Cortex of kidney (tissue), 1 donor: ENCODE measurements at places on chromosomes 11 and 22.

- no peak for DNase-seq
Measured at GRCh38 chr11:3058753-3059664, 1.8 kb upstream of the CARS1 start.

DNA sequence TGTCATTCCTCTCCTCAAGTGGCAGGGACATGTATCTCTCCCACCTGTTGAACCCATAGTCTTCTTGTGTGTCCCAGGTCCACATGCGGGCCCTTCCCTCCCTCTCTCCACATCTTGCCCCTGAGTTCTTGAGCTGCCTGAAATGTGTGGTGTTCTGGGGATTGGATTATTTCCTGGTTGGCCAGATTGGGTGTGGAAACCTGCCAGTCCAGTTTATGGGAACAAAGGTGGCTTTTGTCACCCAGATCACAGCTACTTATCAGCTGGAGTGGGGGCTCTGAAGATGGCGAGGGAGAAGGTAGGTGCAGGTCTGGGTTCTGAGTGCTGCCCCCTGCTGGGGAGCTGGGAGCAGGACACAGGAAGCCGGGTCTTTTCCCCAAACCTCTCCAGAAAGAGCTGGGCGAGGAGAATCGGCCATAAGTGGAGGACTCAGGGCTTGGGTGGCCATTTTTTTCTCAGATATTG is 14.2 kb downstream of the DTX4 start:
- DNase-seq, result no peak

DNA sequence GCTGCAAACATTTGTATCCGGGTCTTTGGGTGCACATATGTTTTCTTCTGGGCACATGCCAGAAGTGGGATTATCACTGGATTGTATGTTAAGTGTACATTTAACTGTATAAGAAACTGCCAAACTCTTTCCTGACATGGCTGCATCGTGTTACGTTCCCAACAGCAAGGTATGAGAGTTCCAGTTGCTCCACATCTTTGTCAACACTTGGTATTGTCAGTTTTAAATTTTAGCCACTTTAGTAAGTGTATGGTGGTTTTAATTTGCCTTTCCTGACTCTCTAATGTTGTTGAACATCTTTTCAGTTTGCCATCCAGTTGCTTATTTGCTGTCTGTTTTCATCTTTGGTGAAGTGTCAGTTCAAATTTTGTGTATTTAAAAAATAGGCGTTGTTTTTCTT is 22.5 kb upstream of the SMIM38 start:
- no peak for DNase-seq

- DNase-seq, result no peak
Measured at GRCh38 chr11:10628508-10629236, 60.2 kb upstream of the LYVE1 start.

DNA sequence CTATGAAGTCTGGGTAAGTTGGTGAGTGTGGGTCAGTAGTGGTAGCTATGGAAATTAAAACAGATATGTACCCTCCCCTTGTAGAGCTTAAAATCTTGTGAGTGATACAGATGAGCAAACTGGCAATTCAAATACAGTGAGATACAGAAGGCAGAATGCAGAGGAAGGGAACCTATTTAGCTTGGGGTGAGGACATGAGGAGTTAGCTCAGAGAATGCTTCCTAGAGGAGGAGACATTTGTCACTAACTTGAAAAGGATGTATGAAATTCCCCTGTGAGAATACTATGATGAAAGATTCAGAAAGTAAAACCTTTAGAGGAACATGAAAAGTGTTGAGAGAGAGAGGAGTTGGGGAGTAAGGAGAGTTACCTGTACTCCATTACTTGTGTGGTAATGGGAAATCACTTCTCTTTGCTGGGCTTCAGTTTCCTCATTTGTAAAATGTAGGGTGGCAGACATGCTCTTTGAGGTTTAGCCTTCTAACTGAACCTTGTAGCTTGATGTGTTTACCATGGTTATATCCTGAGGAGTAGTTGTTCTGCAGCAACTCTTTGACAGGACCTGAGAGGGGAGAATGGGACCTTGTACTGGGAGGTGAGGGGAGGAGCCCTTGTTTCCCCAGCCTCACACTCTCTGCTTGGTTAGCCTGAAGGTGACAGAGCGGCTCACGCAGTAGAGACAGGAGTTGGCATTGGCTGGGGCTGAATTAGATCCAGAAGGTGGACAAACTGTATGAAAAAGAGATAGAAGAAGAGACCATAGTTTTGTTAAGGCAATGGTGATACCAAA is 17.9 kb downstream of the SWAP70 start:
- DNase-seq, result no peak

- DNase-seq, result no peak
Measured at GRCh38 chr22:40721266-40721665, 42.0 kb downstream of the MCHR1 start.

- no peak for DNase-seq
Measured at GRCh38 chr11:118625976-118626375, 18.6 kb downstream of the PHLDB1 start.

DNA sequence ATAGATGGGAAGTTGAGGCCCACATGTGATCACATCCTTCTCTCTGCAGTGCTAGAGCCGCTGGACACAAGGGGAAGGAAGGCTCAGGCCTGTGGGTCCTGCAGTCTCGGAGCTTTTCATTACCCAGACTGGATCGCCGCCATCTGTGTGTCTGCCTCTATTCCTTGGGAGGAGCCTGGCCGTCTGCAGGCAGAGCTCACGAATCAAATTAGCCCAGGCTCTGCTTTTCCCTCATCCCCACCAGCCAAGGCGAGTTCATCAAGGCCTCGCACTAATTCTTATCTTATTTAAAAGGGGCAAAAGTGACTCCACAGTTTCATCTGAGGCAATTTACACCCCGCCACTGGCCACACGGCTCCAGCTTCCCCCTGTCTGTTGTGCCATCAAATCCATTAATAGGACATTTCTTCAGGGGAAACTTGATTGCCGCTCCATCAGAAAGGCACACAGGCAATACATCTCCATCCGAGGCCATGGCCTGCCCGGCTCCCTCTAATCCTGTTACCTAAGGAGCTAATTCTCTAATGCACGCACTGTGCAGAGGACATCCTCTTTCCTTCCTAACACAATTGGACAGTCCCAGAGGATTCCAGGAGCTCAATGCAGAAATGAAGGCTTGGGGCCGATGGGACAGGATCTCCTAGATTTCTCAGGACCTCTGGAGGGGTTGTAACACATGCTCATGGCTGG is 3.3 kb upstream of the HTR3A start:
- no peak for DNase-seq

GRCh38 chr11:70951139-70951804 is 301.1 kb downstream of the SHANK2 start:
- DNase-seq, result no peak

GRCh38 chr11:101620026-101620425 is 36.2 kb upstream of the TRPC6 start:
- no peak for DNase-seq

- DNase-seq, result no peak
Measured at GRCh38 chr22:26095256-26095956, 73.9 kb upstream of the SEZ6L start.

GRCh38 chr11:69964247-69964643 is 113.9 kb upstream of the ANO1 start:
- DNase-seq, result no peak

- DNase-seq, result no peak
Measured at GRCh38 chr11:46305295-46305694, 27.8 kb downstream of the CREB3L1 start.

DNA sequence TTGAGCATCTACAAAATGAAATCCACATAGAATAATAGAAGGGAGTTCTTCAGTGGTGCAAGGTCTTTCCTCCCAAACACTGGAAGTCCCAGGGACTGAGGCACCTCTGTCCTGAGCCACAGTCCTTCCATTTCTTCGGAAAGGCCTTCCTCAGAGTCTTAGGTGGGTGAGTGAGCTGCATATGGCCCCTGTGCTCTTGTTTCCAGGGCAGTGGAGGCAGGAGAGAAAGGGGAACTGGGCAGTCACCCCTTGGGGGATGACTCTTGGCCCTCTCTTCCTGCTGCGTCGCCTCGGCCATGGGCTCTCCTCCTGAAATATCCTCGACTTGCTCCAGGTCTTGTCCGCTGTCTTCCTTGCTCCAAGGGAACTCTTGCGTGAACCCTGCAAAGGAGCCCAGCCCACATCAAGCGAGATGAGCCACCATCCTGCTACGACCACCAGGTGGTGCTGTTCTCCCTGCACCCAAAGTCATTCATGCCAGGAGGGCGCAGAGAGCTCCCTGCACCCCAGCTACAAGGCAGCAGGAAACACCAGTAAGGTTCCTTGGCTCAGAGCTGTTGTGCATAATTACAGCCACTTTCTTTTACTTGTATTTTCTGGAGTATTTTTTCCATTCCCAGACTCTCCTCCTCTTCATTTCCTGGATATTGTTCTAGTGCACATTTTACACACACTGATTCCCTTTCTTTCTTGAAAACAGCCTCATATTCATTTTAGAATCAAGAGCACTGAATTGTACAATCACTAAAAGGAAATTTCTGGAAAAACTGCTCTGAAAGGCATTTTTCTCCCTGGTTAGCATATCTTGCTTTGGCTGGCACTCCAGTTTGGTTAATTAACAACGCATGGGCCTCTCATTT is 397.8 kb downstream of the OPCML start:
- DNase-seq, result no peak

DNA sequence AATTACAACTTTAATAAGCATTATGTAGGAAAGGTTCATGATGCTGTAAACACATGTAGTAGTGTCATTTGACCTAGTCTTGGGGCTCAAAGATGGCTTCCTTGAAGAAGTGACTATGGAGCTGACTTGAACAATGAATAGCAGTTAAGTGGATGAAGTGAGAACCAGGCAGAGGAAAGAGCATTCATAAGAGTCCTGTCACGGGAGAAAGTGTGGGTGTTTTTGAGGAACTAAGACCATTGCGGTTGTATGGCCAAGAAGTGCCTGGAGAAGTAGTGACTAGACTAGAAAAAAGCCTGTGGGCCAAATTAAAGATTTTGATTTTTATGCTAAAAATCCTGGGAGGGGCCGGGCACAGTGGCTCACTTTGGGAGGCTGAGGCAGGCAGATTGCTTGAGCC is 7.2 kb upstream of the IL18BP start:
- DNase-seq, result no peak

DNA sequence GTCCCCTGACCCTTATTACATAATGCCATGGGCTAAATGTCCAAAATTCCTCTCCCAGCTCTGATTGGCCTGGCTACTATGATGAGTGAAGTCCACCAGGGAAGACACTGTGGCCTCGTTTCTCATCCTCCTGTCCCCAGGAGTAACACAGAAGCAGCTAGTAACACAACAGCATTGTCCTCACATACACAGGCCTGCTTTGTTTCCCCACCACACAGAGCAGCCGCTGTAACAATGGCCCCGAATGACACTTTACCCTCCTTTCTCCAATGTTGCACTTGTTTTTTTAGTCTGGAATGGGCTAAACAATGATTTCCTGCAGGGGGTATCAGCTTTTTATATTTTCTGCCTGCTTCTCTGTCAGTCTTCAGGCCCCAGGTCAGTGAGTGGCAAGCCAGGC is at the start of gene PRR5L:
Gene PRR5L, plus strand, starts transcription at position 363 of the 400 bp plus-strand sequence. CDS start 104,834 bp downstream, outside the sequence.
- DNase-seq, result no peak

DNA sequence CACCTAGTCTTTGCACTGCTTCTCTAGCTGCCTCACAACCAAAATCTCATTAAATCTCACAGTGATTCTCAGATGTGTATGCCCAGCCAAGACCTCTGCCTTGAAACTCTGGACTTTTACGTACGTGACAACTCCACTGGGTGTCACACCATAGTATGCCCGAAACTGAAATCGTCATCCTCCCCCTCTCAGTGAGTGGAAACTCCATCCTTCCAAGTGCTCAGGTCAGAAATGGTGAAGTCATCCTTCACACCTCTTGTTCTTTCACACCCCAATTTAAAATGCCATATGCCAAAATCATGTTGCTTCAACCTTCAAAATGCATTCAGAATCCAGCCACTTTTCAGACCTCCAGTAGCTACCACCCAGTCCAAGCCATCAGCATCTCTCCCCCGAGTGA is 42.5 kb downstream of the SFI1 start:
- no peak for DNase-seq
